Aorta (tissue), 5 donors: ENCODE measurements at places on chromosomes 7 and 10. TPM values are rescaled to one million over a fixed set of nuclear protein-coding genes. Genes with fewer than 3 reads are reported as not detected.

The CTAGE8 gene
- polyA plus RNA-seq = not detected

The SNX10 gene
- polyA plus RNA-seq = 0.72 TPM

- H3K27ac ChIP-seq = peak overlapping the region; percentile 8
- H3K36me3 ChIP-seq = no peaks in the 10 kb centered on the region
- H3K4me3 ChIP-seq = no peak overlapping the region
- no peaks in the 10 kb centered on the region for H3K27me3 ChIP-seq
- H3K4me1 ChIP-seq = peaks cover 2% of the 10 kb centered on the region
- DNase-seq = no peak
Observed at GRCh38 chr10:61936770-61937169, 35.3 kb downstream of the ARID5B start.

DNA sequence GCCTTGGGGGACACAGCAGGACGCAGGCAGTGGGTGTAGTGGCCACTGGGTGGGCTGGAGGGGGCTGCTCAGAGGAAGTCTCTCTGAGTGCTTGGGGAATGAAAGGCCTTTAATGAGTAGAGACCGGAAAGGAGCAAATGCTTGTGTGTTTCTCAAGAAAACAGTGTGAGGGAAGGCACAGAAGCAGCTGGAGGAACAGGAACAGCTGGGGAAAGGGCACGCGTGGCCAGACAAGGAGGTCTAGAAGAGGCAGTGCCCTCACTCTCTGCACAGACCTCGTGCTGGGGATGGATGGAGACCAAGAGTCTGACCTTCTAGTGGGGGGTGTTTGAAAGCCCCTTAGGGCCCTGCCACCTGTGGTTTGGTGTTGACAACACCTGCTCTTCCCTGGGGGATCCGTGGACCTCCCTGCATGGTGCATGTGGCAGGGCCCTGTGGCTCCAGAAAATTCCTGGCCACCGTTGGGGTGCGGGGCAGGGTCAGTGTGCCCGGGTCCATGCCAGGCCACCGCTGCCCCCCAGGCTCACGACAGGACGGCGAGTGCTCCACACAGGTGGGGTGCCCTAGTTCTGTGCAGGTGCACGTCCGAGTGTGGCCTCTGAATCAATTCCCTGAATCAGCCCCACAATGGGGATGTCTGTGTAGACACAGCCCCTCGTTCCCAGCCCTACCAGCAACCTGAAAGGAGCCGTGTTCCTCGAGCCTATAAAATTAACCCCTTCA, 25.9 kb upstream of the FAM20C start:
- no peaks in the 10 kb centered on the region for H3K36me3 ChIP-seq
- no peak overlapping the region for H3K4me3 ChIP-seq
- H3K27ac ChIP-seq = no peak overlapping the region
- H3K4me1 ChIP-seq = no peaks in the 10 kb centered on the region
